ENCODE measurements at places on chromosomes 5 and 9.

DNA sequence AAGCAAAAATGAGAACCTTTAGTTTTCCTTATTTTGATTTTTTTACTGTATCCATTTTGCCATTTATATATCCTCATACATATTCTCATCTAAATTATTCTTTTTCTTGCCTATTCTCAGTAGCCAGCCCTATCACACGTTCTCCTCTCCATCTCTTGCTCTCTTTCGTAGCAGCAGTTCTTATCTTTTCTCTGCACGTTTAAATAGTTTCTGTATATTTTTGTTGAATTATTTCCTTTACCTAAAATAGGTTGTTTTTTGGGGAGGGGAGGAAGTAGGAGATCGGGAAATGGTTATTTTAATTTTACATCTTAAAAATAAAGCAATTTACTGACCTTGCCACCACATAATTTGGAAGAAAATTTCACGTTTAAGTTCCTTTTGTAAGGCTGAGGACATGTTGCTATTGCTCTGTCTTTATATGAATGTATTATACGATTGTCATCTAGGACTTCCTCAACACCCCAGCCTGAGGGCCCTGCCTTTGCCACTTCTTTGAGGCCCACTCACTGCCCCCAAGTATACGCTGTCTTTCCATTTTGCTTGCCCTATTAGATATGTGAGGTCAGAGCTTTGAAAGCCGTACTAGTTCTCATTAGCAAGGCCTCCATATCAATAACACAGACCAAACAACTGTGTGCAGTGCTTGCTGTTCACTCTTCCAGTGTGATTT lies 140.3 kb downstream of the GNAQ start:
- no peak for DNase-seq

DNA sequence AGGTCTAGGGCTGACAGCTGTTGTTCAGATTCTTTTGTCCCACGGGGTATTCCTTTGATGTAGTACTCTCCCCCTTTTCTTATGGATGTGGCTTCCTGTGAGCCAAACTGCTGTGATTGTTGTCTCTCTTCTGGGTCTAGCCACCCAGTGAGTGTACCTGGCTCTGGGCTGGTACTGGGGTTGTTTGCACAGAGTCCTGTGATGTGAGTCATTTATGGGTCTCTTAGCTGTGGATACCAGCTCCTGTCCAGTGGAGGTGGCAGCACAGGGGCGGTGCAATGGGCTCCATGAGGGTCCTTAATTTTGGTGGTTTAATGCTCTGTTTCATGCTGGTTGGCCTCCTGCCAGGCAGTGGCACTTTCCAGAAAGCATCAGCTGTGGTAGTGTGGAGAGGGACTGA lies 161.3 kb downstream of the CAVIN4 start:
- DNase-seq: no peak

DNA sequence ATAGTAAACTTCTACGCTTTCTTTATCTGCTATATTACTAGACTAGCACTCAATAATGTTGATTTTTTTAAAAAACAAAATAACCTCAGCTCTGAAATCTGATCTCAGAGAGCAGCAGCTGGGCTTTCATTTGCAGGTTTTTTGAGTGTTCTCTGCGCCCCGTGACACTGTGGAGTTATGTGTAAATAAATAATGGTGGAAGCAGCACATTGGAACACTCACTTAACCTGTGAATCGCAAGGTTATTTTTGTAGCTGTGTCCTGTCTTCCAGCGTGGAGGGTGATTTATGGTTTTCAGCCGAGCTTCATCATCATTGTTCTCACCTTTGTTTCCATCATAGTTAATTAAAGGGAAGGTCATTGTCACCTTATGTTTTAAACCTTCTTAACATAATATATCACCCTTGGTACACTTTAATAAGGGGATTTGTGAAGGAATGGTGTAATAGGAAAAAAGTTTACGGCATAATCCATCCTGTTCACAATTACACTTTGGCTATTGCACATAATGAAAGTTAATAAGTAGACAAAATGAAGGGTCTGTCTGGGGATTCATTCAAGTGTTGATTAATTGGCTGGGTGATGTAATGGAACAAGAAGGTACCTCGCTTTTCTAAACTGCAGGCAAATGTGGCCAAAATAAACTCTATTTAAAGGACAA lies 493.3 kb upstream of the ADAMTS16 start:
- no peak for DNase-seq

GRCh38 chr9:12640016-12640587 lies 53.1 kb upstream of the TYRP1 start:
- no peak for DNase-seq

DNA sequence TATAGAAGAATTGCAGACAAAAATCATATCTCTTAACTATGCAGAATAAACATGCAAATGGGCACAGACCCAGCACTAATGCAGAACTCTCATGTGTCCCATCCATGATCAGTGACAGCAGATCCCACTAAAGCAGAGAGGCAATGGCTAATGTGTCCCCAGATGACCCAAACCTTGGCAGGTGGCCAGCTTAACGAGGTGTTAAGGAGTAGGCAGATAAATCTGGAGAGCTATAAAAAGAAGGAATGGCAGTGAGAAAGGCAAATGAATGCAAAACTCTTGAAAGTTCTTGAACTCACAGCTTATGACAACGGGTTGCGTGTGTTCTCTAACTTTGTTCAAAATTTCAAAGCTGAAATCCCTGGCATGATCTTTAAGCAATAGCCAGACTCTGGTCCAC lies 265.4 kb downstream of the RASEF start:
- no peak for DNase-seq

GRCh38 chr5:135880278-135880677 lies 15.4 kb downstream of the IL9 start:
- no peak for DNase-seq

GRCh38 chr9:115877852-115878438 lies 275.6 kb upstream of the PAPPA start:
- DNase-seq: no peak

DNA sequence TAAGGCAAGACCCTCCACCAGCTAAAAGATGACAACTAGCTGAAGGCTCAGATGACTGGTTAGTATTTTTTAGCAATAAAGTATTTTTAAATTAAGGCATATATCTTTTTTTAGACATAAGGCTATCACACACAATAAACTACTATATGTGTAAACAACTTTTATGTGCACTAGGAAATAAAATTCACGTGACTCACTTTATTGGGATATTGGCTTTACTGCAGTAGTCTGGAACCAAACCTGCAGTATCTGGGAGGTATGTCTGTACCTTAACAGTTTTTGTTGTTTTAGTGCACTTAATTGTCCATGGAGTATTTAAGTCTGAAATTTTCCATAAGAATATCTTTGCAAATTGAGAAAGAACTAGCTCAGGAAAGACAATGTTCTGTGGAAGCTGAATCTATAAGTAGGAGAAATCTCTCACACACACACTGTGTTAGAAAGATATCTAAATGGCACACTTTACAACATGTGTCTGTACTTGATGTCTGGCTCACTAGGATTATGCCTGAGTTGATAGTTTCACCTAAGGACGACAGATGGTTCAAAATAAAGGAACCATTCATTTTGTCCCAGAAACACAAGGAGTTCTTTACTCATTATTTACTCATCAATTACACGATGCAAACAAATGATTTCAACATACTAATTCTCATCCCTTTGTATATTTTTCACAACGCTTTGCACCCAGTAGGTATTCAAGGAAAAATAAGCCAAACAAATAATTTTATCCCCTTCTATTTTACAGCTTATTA lies 4.6 kb downstream of the RAPGEF6 start:
- no peak for DNase-seq

GRCh38 chr9:19456426-19456825 lies 47.6 kb downstream of the ACER2 start:
- DNase-seq: no peak

DNA sequence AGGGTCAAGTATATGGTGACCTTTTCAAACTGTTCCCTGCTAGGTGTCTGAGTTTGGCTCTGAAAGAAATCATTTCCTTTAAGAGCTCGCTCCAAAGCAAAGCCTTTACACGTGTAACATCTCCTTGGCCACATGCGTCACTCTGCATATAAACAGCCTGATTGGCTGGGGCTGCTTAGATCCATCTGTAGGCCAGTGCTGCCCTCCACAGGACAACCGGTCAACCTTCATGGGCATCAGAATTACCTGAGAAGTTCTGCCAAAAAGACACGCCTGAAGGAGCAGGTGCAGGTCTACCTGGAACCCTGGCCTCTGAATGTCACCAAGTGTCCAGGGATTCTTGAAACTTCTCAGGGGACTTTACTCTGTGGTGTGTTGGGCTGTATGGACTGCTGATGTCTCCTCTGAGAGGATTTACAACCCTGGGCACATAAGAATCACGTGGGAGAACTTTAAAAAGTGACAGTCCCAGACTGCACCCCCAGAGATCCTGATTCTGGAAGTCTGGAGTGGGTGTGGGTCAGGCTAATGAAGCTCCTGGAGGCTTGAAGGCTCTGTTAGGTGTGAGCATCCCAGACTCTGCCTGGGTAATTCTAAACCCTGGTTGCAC lies 497.6 kb downstream of the GADD45G start:
- DNase-seq: peak; percentile 72

- DNase-seq: no peak
These were observed 54.1 kb downstream of the ZNF608 start for GRCh38 chr5:124692324-124692723.

DNA sequence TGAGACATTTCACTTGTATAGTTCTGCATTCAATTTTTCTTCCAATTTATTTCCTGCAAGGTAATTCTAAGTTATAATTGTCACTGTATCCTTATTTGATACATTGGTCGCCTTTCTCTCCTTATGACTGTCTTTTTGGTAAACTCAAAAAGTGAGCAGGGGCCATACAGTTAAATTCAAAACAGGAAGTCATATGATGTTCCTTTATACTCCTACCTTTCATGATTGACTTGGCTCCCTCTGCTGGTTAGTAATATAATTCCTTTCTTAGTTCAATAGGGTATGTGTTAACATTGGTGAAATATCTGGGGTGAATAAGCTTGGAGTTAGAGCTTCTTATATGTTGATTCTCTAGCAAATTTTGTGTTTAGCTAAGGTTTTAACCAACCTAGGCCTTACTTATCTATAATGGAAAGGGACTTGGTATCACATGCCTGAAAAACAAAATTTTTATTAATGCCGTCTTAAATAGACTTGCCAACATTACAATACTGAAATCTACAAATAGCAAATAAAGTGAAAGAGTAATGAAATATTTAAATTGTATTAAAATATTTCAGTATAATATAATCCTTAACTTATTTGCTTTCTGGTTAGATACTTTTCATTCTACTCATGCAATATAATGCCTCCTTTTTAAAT lies 6.0 kb upstream of the NIPBL start:
- DNase-seq: no peak
